ENCODE measurements at places on chromosomes 13 and 19.

DNA sequence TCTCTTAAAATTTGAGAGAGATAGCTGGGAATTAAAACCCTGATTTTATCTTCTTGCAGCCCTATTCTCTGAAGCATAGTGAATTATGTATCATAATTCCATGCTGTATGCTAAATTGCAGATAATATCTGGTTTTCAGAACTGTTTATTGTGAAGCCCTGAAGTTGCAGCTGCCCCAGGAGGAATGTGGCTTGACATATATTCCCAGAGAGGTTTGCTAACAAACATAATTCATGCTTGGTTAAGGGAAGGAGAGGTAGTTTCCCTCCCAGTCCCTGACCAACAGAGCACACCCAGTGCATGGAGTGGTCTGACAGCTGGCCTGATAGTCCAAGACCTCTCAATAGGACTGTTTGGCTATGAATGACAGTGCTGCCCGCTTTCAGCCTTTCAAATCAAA is 500.6 kb upstream of the MIR17HG start:
- DNase-seq: no peak

GRCh38 chr19:39078436-39079200 is 5.5 kb upstream of the ACP7 start:
- DNase-seq: no peak

DNA sequence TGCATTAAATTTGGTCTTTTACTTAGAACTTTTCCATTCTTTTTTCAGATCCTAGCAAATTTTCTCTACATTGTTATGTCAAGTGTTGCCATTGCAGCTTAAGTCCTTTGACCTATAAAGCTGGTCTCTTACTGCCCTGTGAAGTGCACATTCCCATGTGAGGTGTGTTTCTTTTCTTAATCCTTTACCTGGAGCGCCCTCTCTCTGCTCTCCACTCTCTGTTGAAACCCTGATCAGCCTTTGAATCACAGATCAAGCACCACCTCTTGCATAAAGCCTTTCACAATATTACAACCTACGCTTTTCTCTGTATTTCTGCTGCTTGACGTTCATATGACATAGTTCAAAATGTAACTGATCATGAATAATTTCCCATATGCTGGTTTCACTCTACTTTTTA is 84.8 kb downstream of the PCDH17 start:
- DNase-seq: no peak

DNA sequence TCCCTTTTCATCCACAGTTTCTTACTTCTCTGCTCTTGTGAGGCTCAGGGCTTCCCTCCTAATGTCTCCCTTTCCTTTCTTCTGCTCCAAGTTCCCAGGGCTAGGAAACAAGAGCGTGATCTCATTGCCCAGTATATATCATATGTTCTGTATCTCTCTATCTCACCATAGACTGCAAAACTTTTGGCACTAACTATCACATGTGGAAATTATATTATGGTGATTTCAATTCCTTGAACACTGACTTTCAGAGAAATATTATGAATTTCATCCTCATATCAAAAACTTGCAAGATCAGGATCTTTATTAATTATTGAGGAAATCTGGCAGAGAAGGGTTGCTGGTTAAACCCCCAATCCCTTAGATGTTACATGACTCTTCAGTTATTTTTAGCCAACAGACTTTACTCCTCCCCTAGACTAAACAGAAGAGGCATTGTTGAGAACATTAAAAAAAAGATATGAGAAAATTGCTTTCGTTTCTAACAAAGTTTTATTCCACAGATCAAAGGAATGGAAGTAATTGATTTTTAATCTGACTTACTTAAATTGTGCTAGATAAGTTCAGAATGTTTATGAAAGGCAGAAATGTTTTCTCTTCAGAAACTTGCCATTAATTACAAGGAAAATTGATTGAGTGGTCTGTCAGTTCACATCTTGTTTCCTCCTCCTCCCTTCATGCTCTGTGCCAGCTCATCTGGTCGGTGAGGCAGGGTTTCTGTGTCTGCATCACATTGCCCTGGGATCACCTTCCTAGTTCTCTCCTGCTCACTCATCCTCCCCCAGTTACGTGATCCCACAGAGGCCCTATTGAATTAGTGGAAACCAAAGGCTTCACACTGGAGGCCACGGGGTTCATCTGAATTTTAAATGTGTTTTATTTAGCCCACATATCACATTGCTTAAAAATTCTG is 378.5 kb downstream of the LMO7 start:
- DNase-seq: no peak

DNA sequence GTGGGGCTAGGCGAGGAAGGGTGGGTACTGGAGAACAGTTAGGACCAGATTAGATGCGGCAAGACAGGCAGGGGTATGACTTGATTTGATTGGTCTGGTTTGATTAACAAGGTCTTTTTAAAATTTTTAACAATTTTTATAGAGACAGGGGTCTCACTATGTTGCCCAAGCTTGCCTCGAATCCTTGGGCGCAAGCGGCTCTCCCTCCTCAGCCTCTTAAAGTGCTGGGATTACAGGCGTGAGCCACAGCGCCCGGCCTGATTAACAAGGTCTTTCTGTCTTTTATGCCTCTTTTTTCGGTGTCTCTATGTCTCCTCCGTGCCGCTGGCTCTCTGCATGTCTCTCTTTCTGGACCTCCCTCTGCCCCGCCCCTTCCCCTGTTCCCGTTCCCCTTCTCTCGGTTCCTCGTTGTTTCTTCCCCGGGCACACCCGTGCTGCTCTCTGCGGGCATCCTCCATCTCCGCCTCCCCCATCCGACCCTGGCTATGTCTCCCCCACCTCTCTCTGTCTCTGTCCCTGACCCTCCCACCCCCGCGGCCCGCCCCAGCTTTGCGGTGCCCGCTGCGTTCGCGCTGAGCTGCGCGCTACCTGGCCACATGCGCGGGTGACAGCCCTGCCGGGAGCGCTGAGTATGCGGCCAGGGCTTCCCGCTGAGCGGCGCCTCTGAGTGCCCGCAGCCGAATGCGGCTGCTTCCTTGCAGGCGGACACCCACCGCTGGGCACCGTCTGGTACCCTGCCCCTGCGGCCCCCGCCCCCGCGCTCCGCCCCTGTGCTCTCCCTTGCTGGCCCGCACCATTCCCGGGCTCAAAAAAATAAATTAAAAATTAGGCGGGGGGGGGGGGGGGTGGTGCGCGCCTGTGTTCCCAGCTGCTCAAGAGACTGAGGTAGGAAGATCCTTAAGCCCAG is 8.1 kb upstream of the SDHAF1 start:
- peak; percentile 25 for DNase-seq

GRCh38 chr13:83881140-83881684 is 1.1 kb downstream of the SLITRK1 start:
- no peak for DNase-seq

GRCh38 chr13:99057310-99057975 is 79.6 kb upstream of the DOCK9 start:
- no peak for DNase-seq

DNA sequence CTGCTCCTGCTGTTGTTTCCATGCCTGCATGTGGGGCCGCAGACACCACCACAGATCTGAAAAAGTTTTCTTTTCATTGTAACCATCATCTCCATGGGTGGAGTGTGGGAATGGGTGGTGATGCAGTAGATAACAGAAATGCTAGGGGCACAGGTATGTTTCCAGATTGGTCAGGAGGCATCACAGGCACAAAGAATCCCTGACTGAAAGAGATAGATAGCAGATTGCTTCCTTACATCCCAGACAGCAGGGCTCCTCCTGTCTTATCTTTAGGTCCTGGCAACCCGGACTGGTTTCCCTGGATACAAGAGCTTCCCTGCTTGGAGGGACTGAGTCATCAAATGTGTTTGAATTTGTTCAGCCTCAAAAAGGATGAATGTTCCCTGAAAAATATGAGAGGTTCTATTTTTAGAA is 1937.6 kb downstream of the PCDH9 start:
- DNase-seq: no peak

DNA sequence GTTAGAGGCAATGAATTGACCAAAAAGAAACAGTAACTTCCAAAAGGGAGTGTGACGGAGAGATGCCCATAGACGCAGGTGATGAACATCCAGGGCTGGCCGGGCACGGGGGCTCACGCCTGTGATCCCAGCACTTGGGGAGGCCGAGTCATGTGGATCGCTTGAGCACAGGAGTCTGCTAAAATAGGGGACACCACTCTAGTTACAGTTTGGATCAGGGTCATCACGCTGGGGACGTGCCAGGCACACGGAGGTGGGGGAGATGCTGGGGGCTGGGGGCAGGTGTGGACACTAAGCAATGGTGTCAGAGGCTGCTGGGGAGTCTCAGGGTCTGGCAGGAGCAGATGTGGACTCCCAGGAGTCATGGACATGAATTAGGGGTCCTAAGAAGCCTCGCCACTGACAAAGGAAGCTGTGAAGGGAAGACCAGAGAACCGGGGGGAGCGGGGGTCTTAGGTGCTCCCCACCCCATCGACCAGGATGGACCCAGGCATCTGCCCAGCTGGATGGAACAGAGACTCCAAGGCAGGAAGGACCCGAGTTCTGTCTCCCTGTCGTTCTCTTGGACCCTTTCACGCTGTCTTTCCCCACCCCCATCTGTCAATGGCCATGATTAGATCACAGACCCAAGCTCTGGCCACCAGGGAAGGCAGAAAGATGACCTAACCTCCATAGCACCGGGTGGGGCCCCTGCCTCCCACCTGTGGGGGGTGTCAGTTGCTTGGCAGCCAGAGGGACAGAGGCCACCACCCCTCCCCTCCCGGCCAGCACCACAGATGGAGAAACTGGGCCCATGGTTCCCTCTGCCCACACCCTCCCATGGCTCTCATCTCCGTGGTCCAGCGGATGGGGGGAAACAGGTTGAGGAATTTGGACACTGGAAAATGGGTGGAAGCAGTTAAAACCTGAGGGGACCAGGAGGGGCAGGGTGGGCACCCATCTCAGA is 19.6 kb downstream of the CCDC8 start:
- no peak for DNase-seq

- DNase-seq: no peak
Measured at GRCh38 chr13:73417012-73417615, 358.3 kb downstream of the KLF5 start.

- no peak for DNase-seq
Measured at GRCh38 chr13:55948175-55948574, 1192.5 kb upstream of the PRR20A start.

- no peak for DNase-seq
Measured at GRCh38 chr13:46622630-46623256, 69.8 kb downstream of the LRCH1 start.

- no peak for DNase-seq
Measured at GRCh38 chr13:100304229-100304628, 215.3 kb downstream of the PCCA start.

- DNase-seq: no peak
Measured at GRCh38 chr13:23632048-23632582, 61.9 kb downstream of the TNFRSF19 start.

DNA sequence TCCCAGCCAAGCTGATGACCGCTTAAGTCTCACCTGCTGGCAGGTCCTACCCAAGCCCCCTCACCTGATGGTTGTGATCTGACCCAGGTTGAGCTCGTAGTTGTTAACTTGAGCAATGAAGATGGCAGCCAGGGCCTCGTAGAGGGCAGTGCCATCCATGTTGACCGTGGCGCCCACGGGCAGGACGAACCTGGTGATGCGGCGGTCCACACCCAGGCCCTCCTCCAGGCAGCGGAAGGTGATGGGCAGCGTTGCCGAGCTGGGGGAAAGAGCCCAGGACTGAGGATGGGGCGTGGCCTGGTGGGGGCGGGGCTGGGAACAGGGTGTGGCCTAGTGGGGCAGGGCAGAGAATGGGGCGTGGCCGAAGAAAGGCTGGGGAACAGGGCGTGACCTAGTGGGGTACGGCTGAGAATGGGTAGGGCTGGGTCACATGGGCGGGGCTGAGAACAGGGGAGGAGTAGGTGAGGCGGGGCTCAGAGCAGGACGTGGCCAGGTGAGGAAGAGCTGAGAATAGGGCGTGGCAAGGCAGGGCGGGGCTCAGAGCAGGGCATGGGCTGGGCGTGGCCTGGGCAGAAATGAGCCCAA is 12.9 kb downstream of the OR7C2 start:
- no peak for DNase-seq

DNA sequence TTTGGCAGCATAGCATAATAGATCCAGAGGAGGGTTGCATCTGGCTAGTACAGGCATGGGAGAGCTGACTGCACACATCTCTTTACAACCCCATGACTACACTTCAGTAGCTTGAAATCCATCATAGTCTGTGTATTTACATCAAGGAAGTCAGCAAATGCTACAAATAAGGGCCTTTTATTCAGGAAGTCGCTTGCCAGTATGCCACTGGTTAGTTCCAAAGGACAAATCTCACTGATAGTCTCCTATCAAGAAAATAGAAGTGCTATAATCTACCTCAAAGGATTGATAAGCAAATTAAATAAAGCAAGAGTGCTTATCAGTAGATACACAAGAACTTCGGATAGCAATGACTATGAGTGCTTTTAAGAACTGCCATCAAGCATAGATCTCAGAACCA is 112.7 kb downstream of the KLF12 start:
- DNase-seq: no peak

GRCh38 chr13:109785141-109785891 is 1.1 kb downstream of the IRS2 start:
- DNase-seq: peak; percentile 50

- DNase-seq: no peak
Measured at GRCh38 chr19:4506449-4507149, 11.7 kb downstream of the PLIN4 start.

DNA sequence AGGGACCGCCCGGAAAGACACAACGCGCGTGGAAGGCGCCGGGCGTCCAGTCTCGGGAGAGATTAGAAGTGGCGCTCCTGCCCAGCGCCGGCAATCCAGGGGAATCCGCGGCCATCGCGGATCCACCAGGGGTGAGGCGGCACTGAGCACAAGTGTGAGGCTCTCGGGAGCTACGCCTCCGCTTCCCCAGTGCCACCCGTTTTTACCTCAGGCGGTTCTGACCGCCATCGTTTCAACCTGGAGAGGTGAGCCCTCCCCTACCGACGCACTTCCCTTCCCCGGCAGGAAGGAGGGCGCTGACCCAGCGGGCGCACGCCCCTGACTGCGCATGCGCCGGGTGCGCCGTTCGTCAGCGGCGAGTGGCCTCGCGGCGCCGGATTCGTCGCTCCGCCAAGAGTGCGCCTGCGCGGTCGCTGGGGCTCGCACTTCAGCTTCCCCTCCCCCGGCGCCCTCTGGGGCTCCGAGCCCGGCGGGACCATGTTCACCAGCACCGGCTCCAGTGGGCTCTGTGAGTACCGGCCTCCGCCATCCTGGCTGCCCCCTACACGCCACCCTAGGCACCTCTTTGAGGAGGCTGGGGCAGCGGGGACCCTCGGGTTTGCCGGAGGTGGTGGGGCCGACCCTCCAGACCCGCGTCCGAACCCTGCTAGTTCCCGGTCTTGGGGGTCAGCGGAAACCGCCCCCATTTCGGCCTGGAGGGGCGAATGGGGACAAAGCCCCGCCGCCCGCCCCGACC is at the start of gene UBAC2:
Gene UBAC2, plus strand, starts transcription at position 423 of the 736 bp plus-strand sequence. Its CDS starts 55 bp downstream, at position 478.
- peak; percentile 98 for DNase-seq

DNA sequence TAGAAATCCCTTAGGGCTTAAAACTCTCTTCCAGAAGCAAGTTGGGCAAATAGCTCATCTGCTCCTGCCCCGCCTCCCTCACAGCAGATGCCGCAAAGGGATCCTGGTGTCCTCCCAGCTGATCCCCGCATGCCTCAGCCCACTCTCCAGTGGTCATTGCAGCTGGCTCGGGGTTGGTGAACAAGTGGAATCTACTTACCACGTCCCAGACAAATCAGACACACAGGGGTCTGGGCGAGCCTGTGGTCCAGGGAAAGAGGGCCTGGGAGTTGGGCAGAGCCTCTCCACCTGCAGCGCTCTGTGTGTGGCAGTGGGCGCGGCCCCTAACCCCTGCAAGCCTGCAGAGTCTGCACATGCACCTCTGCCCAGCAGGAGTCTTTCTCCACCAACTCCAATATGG is 10.8 kb upstream of the C19orf33 start:
- DNase-seq: no peak

All from CD4-positive, alpha-beta T cell treated with Interferon gamma for 1 hour (primary cell).